Stimulated activated CD8-positive, alpha-beta memory T cell treated with anti-CD3 and anti-CD28 coated beads, Interleukin-7, amount 100 ng/mL, for 1 hour (primary cell): ENCODE measurements at places on chromosomes 1 and 21.

- no peak for DNase-seq
Observed at GRCh38 chr1:42776502-42776901, 8.3 kb upstream of the TMEM269 start.

- DNase-seq = no peak
Observed at GRCh38 chr1:193031431-193031830, 27.7 kb downstream of the UCHL5 start.

GRCh38 chr1:106924360-106924759 lies 132.1 kb upstream of the PRMT6 start:
- no peak for DNase-seq

DNA sequence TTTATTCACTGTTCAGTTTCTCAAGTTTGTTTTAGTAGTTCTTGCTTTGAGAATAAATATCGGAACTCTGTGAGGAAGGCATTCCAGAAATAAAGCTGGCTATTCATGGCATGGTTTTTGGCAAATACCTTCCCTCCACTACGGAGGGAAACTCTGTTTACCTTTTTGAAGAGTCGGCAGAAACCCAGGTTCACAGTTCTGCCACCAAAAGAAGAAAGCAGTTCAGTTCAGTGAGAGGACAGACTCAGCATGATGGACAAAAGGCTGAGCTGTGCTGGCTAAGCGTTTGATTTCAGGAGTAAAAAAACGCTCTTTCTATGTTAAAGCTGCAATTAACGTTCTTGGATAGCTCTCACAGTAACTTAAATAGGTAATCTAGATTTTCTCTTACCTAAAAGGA lies 42.4 kb downstream of the CNN3 start:
- no peak for DNase-seq

GRCh38 chr1:31101147-31101502 lies 35.6 kb upstream of the PUM1 start:
- DNase-seq = no peak

DNA sequence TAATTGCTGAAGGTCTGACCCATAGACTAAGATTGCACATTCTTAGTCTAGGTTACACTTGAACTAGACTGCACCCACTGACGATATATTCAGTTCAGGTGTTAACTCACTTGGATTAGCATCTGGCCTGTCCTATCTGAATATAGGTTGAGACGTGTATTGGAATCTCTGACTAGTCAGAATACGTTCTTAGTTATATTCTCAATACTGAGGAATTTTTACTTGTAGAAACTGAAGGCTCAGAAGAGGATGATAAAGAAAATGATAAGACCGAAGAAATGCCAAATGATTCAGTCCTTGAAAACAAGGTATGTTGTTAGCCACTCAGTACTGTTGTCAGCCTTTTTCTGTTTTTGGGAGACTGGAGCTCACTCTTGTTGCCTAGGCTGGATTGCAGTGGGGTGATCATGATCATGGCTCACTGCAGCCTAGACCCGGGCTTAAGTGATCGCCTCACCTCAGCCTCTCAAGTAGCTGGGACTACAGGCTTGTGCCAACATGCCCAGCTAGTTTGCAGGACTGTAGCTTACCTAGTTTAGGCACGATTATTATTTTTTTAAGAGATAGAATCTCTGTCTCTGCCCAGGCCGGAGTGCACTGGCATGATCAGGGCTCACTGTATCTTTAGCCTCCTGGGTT lies 10.8 kb downstream of the CCDC17 start:
- DNase-seq = no peak

GRCh38 chr1:112575154-112575804 lies 43.7 kb downstream of the ST7L start:
- no peak for DNase-seq

DNA sequence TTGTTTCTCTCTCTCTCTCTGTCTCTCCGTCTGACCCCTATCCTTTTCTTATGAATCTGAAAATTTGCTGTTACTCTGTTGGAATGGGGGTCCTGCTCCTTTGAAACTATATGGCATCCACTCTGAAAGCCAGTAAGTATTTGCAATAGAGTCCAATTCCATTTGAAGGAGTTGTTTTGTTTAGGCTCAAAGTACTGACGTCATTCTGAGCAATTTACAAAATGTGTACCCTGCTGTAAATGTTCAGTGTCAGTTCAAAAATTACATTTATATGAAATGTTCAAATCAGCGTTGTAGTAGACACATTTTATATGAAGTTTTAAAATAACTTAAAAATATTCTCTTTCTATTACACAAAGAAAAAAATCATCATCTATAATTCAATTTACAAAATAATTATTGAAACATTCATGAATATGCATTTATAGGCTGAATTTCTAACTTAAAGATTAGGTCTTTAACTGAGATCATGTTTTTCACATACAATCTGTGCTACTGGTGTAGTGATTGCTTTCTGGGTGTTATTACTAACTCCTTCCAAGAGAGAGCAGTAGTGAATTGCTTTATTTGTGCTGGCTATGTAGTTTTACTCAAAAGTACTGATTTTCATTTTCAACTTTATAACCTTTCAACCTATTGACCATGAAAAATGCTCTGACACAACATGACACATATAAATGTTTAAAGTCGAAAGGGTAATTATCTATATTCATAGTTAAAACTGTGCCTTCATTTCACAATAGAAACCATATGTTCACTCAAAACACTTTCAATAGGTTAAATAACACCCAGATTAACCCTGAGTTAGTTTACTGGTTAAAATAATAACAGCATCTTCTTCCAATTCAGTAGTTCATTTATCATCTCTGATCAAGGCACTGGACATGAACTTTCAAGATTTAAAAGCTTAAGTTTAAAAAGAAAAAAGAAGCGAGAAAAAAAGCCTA lies 253.1 kb upstream of the ADGRL4 start:
- DNase-seq = no peak

GRCh38 chr1:26693599-26694572 lies 1.9 kb upstream of the ARID1A start:
- no peak for DNase-seq

DNA sequence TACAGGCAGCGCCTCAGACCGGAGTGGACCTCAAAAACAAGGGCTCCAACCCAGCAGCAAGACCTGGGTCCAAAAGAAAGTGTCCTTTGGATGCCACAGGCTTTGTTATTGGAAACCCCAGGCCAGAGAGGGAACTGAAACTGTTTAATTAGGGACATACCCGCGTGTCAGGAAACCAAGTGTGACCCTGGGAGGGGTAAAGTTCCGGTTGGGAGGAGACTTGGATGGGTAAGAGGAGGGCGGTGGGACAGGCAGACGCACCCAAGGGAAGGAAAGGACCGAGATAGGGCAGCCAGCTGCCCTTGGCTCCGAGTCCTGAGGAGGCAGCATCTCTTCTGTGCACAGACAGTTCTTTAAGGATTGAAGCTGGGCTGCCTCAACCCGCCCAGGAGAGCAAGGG lies 71.4 kb downstream of the CDC7 start:
- no peak for DNase-seq

- DNase-seq = no peak
Observed at GRCh38 chr1:181013144-181013543, 9.5 kb downstream of the STX6 start.

DNA sequence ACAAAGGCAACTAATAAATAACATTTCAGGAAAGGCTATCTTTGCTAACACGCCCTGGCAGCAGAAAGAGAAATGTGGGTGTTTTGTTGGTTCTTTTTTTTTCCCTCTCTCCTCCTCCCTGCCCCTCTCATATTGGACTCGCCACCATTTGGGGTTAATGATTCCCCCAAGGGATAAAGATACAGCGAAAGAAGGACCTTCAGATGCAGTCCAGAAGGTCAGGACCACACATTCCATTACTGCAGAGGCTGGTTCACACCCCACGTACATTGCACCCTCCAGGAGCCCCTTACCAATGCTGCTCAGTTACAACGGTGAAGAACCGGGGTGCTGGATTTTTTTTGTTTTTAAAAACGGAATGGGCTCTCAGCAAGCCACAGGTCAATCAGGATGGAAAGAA lies 156.9 kb upstream of the TIAM1 start:
- no peak for DNase-seq

DNA sequence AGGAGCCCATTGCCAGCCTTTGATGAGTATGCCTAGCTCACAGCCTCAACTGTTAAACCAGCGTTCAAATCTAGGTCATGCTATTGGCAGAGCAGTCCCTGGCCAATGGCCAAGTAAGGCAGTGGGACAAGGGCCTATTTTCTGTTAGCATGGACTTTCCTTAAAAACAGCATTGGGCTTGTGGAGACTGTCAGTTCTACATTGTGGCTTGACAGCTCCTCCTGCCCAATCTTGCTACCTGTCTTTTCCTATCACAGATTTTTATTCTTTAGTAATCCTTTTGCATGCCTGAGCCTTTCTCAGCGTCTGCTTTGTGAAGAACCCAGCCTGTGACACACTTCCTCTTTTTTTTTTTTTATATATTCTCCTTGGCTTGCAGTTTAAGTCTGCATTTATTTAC lies 56.4 kb downstream of the DIP2A start:
- DNase-seq = no peak

- DNase-seq = no peak
Observed at GRCh38 chr1:150257624-150258585, at the start of gene CA14. Gene CA14 (plus strand): TSS chr1:150257774. CDS start chr1:150258129, 355 bp downstream.

DNA sequence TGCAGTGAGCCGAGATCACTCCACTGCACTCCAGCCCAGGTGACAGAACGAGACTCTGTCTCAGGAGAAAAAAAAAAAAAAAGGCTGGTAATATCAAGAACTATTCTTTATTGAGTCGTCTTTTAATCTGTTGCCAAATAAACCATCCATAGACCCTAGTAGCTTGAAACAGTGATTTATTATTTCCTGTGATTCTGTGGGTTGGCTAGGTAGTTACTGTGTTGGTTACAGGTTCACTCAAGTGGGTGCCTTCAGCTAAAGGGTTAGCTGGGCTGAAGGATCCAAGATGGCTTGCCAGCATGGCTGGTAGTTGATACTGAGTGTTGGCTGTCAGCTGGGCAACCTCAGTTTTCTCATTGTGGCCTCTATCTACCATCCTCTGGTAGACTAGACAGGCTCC lies 9.2 kb downstream of the TLCD4 start:
- no peak for DNase-seq

- no peak for DNase-seq
Observed at GRCh38 chr1:206895837-206896242, 1.4 kb upstream of the IL24 start.

- no peak for DNase-seq
Observed at GRCh38 chr1:184757406-184757805, 2.7 kb upstream of the EDEM3 start.

DNA sequence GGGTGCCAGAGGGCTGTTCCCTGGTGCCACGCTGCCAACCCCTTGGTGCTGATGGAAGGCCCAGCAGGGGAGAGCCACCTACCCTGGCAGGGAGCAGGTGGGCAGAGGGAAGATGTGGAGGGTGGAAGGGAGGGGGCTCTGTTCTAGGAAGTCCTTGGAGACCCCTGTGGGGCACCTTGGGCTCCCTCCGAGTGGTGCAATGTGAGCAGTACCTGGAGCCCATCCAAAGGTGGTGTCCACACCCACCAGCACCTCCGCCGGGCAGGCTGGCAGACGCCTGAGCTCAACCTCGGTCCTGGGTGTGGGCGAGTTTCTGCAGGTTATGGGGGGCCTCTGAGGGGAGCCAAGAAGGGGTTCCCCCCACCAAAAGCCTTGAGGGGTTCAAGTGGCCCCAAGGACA lies 11.3 kb upstream of the DNMT3L start:
- no peak for DNase-seq

- DNase-seq = no peak
Observed at GRCh38 chr1:235045034-235045690, 83.5 kb downstream of the TOMM20 start.

GRCh38 chr1:234746798-234747196 lies 136.8 kb upstream of the IRF2BP2 start:
- no peak for DNase-seq

DNA sequence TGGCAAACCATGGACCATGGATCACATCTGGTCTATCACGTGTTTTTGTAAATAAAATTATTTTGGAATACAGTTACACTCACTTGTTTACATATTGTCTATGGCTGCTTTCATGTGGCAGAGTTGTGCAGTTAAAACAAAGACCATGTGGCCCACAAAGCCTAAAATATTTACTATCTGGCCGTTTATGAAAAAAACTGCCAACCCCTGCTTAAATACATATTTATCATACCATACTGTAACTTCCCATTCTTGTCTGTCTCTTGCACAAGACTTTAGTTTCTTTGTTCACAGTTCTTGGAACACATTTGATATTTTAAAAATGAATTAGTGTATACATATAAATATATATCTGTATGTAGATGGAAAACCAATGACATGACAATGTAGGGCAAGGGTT lies 141.5 kb downstream of the PAPPA2 start:
- no peak for DNase-seq

DNA sequence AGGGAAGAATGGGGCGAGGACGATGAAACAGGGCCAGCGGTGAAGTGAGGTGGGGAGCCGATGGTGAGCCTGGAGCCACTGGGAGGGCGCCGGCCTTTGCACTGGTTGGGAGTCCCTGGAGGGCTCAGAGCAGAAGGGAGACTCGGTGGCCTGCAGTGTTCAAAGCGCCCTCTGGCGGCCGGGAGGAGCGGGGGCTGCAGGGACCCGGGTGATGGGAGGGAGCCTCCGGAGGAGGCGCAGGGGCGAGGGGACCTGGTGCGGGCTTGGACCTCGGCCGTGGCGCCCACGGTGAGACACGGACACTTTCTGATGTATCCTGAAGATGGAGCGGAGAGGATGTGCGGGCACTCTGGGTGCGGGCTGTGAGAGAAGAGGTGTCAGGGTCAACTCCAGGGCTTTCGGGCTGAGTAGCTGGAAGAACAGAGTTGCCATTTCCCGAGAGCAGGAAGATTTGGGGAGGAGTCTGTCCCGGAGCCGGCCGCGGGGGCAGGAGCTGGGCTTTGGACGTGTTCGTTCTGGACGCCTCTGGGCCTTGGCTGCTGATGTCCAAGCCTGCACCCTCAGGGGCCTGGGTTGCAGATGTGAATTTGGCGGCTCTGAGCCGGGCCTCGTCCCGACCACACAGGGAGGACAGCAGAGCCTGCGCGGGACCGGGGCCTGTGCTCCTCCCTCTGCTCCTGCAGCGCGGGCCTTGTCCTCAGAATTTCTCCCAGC lies 29.7 kb downstream of the HEYL start:
- DNase-seq = peak; percentile 70

- no peak for DNase-seq
Observed at GRCh38 chr1:87926131-87926830, 597.6 kb downstream of the LMO4 start.
